ENCODE measurements at places on chromosomes 16 and 17. TPM values are rescaled to one million over a fixed set of nuclear protein-coding genes. Genes with fewer than 3 reads are reported as not detected.

The CHD9 gene
- 69.3 TPM for total RNA-seq

The SLC6A2 gene
- 0.43 TPM for total RNA-seq

The IKZF3 gene
- not detected for total RNA-seq

The QRICH2 gene
- total RNA-seq, result 3.4 TPM

The ZNF213 gene
- 8.3 TPM for total RNA-seq

The RNF222 gene
- total RNA-seq, result not detected

The CPNE7 gene
- 25.6 TPM for total RNA-seq

The EPOP gene
- 0.88 TPM for total RNA-seq

The MARVELD3 gene
- total RNA-seq, result not detected

The NACA2 gene
- total RNA-seq, result not detected

The CUEDC1 gene
- 12.5 TPM for total RNA-seq

The CDH16 gene
- total RNA-seq, result not detected

The SLFN14 gene
- not detected for total RNA-seq

The TBC1D3 gene
- not detected for total RNA-seq

The ABR gene
- 90.8 TPM for total RNA-seq

The CFAP119 gene
- 4.9 TPM for total RNA-seq

The FAM117A gene
- total RNA-seq, result 0.57 TPM

The CASKIN2 gene
- 11.6 TPM for total RNA-seq

The TMEM235 gene
- not detected for total RNA-seq

The ABI3 gene
- total RNA-seq, result 0.66 TPM

The TBC1D3C gene
- not detected for total RNA-seq

The DNASE1L2 gene
- 0.86 TPM for total RNA-seq

The MEIOB gene
- total RNA-seq, result not detected

The AOC2 gene
- 0.44 TPM for total RNA-seq

The KRTAP4-6 gene
- total RNA-seq, result not detected

The AP2B1 gene
- 105 TPM for total RNA-seq

The CDK5RAP3 gene
- 85.3 TPM for total RNA-seq

The MYH11 gene
- under 0.01 TPM for total RNA-seq

The CA5A gene
- total RNA-seq, result not detected

The TEDC2 gene
- total RNA-seq, result 28.8 TPM

The ATP2C2 gene
- not detected for total RNA-seq

The NUPR1 gene
- total RNA-seq, result 1.1 TPM

The NFAT5 gene
- 46.4 TPM for total RNA-seq

The KRTAP9-3 gene
- total RNA-seq, result not detected

The JPH3 gene
- not detected for total RNA-seq

The MPO gene
- total RNA-seq, result not detected

The KRTAP17-1 gene
- total RNA-seq, result not detected

The PDE6G gene
- not detected for total RNA-seq

The KRTAP1-5 gene
- 14.2 TPM for total RNA-seq

The MFSD6L gene
- total RNA-seq, result not detected

The APOBR gene
- not detected for total RNA-seq
